ENCODE measurements at places on chromosomes 16 and 17.

- DNase-seq, result no peak
These were observed 447.3 kb upstream of the MAF start for GRCh38 chr16:80047842-80048241.

DNA sequence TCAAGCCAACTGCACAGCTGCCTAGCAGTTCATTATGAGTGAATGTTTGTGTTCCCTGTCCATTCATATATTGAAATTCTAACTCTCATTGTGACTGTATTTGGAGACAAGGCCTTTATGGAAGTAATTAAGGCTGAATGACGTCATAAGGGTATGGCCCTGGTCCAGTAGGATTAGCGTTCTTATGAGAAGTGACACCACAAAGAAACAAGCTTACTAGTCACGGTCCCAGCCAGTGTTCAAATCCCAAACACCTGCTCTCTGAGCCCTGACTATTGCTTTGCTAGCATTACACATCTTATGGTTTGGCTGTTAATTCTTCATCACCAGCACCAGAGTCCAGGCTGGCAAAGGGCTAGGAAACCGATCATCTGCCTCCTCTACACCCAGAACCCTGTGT is 2.2 kb downstream of the ZNF668 start:
- peak; percentile 77 for DNase-seq

GRCh38 chr16:49687476-49688002 is 168.4 kb downstream of the ZNF423 start:
- no peak for DNase-seq

DNA sequence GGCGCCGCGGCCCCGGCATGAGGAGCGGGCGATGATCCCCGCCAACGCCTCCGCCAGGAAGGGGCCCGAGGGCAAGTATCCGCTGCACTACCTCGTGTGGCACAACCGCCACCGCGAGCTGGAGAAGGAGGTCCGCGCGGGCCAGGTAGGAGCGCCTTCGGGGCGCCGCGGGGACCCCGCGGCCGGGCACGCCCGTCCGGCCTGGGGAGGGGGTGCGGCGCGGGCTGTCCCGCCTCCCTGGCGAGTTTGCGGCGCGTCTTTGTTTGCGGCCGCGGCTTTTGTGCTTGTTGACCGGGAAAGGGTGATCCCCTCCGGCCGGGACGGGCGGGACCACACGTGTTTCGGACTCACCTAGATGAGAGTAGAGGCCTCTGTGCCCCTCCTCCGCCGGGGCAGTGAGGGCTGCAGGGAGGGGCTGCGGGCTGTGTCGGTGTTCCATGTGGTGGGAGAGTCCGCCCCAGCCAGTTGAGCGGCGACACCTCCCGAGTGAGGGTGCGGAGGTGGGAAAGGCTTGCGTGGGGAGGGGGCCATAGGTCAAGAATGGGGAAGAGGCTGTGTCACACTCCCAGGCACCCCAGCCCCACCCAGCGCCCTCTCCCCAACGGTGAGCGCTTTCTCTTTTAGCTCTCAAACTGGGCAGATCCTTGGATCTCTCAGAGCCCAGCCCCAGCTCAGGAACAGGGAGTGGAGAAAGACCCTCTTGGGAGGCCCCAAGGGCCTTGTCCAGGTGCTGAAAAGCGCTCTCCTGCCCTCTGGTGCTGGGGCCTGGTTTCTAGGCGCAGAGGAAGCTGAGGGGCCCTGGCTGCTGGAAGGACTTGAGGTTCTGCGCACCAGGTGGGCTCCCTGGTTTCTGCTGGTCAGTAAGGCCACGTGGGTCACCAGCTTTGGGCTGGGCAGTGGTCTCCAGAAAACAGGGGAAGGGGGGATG is 923 bp downstream of the ANKRD13B start:
- no peak for DNase-seq
